ENCODE measurements at places on chromosomes 16 and 17. TPM values are rescaled to one million over a fixed set of nuclear protein-coding genes. Genes with fewer than 3 reads are reported as not detected.

DNA sequence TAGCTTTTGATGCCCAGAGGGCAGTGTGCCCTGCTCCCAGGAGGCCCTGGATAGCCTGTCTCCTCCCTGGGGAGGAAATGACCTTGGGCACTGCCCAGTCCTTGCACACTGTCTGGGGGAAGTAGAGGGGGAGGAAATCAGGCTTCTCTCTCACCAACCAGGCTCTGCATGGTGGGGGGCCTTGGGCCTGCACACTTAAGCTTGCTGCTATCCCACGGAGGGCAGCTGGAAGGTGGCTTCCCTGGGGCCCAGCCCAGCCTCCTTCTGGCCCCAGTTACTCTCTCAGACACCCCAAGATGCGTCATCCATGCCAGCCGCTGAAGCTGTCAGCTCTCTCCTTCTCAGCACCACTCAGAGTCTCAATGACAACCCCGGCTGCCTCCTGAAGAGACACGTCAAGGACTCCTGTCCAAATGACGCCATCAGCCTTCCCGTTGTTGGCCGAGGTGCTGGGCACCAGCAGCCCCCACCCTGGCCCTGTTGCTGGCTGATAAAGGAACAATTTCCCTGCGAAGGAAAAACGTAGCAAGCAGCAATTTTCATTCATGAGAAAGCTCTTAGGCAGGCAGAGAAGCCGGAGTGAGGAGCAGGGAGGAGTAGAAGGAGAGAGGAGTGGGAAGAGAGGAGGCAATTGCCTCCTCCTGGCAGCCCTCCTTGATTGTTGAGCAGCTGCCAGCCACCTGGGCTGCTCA lies 95.5 kb downstream of the SDK2 start:
- DNase-seq, result no peak

DNA sequence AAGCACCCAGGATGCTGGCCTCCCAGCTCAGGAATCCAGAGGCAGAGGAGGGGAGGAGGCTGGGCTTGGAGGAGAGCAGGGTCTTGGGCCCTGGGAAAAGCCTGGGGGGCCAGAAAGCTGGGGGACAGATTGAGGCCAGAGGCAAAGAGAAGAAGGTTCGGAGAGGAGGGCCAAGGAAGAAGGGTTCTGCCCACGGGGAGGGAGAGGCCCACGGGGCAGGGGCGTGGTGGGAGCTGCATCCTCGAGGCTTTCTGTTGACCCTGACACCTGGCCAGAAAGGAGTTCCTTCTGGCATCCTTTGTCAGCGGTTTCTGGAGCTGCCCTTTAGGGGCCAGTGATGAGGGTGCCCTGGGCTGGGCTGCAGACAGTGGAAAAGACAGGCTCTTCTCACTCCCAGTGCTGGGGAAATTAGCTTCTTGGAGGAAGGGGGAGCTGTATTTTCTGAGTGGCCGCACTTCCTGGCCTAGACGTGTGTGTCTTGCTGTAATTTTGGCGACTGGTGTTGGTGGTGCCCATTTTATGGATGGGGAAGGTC lies 308.7 kb downstream of the SEC14L1 start:
- DNase-seq, result no peak

KRTAP4-5 gene
- not detected for polyA plus RNA-seq

C16orf46 gene
- polyA plus RNA-seq, result 1.7 TPM
